ENCODE measurements at places on chromosomes 4 and X.

- DNase-seq = no peak
Observed at GRCh38 chr4:61373901-61374440, 173.8 kb downstream of the ADGRL3 start.

DNA sequence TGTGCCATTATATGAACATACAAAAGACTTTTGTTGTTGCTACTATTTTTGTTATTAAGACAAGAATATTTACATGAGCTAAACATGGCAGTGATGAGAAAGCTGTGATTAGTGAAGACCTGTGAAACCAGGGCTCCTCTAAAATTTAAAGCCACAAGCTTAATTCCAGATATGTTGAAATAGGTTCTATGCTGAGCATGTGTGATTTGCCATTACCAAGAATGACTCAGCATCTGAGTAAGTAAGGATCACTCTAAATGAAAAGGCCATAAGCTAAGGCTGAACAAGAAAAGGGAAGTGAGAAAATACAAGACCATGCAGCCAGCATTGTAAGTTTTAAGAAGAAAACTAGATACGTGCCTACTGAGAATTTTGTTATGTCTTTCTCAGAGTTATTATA is 75.9 kb upstream of the CAMK2D start:
- no peak for DNase-seq

DNA sequence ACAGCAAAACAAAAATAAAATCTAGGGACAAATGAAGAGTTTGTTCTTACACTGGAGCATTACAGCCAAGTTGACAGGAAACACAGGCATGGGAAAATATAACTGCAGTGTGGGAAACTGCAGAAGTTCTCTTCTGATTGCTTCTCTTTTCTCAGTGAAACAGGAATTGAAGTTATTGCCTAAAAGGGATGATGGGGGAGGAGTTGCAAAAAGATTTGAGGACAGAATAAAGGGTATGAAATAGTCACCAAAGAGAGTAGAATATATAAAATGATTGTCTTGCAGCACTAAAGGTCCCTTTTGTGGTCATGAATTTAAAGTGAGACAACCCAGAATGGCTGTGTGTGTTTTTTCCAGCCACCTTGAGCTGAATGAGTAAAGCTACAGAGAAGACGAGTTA is 103.7 kb downstream of the JADE1 start:
- DNase-seq = no peak

- DNase-seq = no peak
Observed at GRCh38 chr4:180932370-180933001, 1310.7 kb upstream of the TENM3 start.

DNA sequence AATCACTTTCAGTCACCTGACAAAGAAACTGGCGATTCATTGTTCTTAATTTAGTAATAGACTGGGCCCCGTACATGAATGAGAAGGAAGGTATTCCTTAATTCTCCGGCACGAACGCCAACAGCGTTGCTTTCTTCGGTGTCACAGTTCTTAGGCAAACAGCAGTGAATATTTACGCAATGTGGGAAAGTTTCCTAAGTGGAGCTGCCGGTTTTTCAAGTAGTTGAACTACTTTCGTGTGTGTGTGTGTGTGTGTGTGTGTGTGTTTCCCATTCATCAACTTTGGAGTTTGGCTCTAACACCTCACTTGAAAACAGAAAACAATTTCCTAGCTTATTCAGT is 651 bp downstream of the NXT2 start:
- DNase-seq = no peak

- no peak for DNase-seq
Observed at GRCh38 chrX:133403984-133404383, 11.3 kb downstream of the GPC4 start.

DNA sequence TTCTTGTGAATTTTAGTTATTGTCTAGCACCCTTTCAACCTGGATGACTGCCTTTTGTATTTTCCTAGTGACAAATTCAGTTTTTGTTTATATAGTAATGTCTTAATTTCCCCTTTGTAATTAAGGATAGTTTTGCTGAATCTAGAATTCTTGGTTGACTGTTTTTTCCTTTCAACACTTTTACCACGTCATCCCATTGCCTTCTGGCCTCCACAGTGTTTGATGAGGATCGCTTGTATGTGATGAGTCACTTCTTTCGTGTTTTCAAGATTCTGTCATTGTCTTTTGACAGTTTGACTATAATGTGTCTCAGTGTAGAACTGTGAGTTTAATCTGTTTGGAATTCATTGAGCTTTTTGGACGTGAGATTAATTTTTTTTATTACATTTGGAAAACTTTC is 30.1 kb downstream of the KDM6A start:
- no peak for DNase-seq

GRCh38 chr4:17165286-17165685 is 266.8 kb upstream of the LDB2 start:
- DNase-seq = no peak

GRCh38 chr4:24053934-24054333 is 164.1 kb upstream of the PPARGC1A start:
- DNase-seq = no peak

- DNase-seq = no peak
Observed at GRCh38 chr4:85448906-85449890, 25.8 kb upstream of the ARHGAP24 start.

DNA sequence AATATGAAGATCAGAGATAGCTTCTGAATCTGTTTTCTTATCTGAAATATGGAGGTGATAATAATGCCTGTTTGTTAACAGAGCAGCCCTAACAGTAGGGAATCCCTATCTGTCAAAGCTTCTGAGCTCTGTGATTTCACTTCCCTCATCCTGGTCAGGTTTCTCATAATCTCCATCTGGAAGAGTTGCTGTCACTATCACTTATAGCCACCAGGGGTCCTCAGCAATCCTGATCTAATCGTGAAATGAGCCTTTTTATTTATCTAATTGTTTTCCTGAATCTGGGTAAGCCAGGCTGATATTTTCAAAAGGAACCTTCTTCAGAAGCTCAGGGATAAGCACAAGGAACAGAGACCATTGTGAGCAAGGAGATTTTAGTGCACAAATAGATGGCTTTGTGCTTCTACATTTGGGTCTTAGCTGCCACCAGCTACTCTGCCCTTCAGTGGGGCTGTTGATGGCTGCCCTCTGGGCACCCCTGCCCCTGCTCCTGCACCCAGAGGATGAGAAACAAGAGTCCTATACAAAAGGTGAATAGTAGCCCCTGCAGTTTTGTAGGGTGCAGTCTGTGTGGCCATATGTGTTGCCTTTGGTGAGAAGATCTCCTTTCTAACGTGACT is 196.4 kb upstream of the RADX start:
- no peak for DNase-seq

DNA sequence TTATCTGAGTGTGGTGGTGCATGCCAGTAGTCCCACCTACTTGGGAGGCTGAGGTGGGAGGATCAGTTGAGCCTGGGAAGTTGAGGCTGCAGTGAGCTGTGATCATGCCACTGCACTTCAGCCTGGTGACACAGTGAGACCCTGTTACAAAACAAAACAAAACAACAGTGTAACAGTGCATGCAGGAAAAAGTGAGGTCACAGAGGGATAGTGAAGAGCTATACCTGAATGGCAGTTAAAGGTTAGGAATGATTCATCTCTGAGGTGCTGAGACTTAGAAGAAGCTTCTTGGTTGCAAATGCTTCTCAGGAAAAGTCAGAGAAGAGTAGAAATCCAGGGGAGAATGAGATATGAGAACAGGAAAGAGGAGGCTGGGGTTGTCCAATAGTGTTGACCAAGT is 178.7 kb downstream of the FRAS1 start:
- no peak for DNase-seq

GRCh38 chr4:176883108-176883550 is 90.4 kb upstream of the VEGFC start:
- DNase-seq = no peak

- DNase-seq = no peak
Observed at GRCh38 chrX:13059637-13060499, 15.4 kb upstream of the FAM9C start.

DNA sequence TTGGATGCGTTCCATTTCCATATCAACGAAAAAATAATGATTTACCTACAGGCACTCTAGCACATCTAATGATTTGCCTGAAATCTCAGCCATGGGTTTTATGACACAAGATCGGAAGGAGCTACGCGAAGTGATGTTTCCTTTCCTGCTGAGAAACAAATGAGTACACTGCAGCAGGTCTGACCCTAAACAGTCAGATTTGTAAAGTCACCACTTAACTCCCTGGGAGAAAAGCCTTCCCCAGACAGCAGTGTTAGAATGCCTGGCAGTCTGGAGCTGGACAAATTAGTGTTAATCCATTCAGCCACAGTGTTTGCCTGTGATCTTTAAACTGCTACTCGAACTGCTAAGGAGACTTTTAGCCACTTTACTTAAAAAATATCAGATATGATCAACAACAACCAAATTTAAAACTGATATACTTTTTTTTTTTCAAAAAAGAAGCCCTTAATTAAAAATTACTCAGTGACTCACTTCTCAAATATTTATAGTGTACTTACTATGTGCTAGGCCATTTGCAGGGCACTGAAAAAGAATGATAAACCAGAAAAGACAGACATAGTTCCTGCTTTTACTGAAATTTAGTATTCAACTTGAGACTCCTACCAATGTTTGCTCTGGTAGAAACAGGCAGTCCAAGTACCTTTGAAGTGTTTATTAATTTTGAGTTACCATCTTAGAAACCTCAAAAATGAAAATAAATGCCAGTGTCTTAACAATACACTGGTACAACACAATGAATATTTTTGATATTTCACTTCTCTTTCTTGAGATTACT is 104.5 kb downstream of the SHISA3 start:
- DNase-seq = no peak

- DNase-seq = no peak
Observed at GRCh38 chr4:166341992-166342391, 469.0 kb downstream of the TLL1 start.

DNA sequence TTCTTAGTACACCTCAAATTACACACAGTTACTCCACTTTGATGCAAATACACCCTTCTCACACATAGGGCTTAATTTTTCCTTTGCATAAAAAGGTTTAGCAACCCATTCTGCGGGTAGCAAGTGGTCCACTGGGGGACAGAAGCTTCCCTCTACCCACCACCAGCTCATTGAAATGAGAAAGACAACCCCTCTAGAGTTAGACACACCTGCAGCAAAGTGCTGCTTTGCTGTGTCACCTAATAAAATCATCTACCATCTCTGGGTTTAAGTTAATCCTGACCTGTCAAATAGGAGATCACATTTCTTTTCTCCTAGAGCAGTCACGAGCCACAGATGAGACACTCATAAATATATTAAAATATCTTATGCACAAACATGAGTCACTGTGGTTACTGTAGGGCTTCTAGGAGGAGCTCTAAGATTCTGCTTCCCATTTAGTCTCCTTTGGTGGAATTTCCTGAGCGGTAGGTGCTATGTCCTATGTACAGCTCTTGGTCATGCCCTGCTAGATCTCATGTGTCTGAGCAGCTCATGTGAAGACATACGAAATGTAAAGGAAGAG is 11.9 kb downstream of the BMX start:
- no peak for DNase-seq

- DNase-seq = no peak
Observed at GRCh38 chr4:150591904-150592303, 10.0 kb downstream of the MAB21L2 start.

GRCh38 chrX:97867266-97867665 is 983.6 kb downstream of the RPA4 start:
- no peak for DNase-seq

DNA sequence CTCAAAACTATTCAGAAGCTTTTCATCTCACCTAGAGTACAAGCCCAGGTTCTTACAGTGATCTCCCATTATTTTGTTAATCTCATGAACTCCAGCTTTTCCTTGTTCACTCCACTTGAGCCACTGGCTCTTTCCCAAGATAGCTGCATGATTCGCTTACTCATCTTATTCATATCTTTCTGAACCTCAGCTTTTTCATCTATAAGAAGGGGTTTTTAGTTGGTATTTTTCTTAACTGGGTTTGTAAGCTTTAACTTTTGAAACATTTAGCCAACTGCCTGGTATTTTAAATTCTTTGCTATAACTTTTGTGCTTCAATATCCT is 24.0 kb downstream of the GIMD1 start:
- DNase-seq = no peak

DNA sequence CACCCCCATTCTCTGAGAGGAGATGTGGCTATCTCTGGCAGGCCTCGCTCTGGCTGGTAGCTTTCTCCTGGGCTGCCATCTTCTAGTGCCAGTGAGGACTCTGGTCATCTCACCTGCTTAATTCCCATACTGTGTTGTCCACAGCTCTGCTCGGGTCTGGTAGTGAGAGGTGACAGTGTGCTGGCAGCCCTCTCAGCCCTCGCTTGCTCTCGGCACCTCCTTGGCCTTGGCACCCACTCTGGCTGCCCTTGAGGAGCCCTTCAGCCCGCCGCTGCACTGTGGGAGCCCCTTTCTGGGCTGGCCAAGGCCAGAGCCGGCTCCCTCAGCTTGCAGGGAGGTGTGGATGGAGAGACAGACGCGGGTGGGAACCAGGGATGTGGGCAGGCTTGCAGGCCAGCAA is 52.7 kb downstream of the CPLX1 start:
- DNase-seq = no peak

DNA sequence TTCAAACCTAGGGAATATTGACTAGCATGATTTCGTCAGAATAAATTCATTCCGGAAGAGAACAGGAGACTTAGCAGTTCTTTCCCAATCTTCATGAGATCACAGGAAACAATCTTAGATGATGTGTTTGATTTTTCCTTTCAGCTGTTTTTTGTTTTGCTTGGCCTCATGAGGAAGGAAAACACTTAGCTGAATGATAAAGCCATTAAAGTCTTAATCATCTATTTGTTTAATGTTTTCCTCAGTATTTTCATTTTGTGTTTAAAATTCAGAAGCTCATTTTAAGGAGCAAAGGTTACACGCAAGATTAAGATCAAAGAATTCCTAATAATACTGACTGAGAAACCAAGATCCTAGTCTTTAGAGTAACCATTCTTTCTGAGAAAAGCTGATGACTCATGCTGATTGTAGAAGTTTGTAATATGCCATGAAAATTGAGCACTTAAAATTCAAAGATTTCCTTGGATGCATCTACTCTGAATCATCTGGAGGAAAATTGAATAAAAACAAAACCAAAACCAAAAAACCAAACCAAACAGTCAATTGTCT is 15.4 kb upstream of the TBC1D19 start:
- DNase-seq = no peak

DNA sequence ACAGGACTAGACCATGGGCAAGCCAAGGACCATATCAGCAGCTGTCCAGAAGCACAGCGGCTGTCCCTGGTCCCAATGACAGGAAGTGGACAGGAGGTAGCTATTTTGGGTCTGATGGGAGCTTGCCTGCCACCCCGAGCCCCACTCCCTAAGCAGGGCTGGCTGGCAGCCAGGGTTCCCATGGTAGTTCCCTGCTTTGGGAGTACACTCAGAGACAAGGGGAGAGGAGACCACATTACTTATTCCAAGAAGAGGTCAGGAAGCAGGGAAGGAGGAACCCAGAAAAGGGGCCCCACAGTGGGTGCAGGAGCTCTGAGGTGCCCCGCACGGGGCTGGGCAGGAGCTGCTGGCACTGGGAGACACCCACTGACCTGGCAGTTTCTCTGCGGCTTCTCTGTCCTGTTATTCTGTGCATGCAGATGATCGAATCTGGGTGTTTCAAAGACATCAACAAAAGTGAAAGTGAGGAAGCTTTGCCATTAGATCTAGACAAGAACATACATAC is 36.3 kb downstream of the HTT-AS start:
- DNase-seq = no peak
